Fibroblast of skin of left quadriceps (primary cell): ENCODE measurements at places on chromosomes 4 and X.

DNA sequence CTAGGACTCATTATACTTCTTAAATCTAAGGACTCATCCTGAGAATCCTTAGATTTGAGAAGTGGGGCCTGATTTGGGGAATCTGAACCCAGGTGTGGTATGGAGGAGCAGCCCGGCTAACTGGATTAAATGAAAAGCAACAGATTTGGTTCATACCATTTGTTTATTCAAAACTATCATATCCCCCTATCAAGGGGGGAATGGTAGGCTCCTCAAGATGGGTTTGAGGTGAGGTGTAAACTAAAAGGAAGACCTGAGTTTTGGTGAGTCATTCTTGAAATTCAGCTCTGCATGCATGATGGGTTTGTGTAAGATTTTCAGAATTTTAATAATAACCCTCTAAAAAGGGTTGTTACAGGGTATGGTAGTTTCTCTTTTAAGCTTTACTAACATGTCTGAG is 53.4 kb downstream of the CASP6 start:
- DNase-seq: no peak

GRCh38 chrX:53379747-53380146 is 42.7 kb downstream of the SMC1A start:
- DNase-seq: no peak

- DNase-seq: no peak
These were observed 68.8 kb downstream of the NPY1R start for GRCh38 chr4:163263606-163264005.

GRCh38 chr4:64497491-64497890 is 88.2 kb upstream of the TECRL start:
- DNase-seq: no peak

DNA sequence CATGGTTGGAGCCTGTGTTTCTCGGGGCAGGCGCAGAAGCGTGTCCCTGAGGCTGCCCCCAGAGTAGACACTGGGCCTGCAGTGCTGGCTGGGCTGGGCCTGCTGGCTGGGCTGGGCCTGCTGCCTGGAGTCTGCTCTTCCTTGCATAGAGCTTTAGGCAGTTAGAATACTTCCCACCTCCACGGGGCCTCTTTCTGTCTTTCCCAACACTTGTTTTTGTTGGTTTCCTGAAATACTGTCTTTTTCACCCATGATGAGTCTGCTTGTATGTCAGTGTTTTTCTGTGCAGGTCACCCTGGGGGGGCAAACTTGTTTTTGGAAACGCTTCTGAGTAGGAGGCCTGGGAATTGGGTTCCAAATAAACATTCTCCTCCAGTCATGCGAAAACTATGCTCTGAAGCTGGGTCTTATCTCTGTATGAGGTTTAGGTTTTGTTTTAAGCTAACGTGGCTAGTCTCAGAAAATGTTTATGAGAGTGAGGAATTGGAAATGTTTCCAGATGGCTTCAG is 32.2 kb downstream of the TRMT44 start:
- peak; percentile 87 for DNase-seq

DNA sequence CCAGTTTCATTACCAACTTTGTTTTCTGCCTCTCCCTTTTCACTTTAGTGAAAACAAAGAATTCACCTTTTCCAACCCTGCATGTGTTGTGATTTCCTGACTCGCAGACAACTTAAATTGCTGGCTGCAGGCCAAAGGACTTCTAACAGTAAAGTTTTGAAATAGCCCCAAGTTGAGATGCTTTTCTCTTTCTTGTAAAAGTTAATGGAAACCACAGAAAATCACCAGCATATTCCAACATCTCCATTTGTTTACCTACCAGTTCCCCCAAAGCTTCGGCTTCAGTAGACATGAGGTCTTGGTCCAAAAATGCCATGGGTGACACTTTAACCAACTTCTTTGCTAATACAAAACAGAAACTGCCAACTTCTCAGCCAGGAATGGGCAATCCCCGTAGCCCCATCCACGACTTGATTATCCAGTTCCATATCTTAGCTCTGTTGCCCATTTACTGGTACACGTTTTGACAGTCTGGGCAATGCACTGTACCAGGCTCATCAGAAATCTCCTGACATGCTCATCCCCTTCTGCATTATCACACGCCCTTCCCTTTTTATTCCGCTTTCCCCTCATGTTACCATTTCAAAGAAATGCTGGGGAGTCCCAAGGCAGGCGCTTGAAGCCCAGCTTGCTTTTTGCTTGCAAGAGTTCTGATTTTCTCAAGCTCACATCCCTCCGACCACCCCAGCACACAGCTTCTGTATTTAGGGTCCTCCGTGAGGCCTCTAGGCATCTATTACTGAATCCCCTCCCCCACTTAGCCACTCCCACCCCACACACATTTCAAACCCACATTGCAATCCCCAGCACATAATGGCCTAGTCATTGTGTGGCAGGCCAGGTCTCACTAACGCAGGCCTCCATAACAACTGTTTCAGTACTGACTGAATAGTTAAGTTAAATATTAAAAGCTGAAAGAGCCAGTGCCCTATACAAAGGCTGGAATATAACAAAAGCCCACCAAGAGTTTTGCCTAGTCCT is 137.9 kb upstream of the S100G start:
- DNase-seq: no peak

GRCh38 chrX:24426921-24427746 is 38.0 kb upstream of the PDK3 start:
- DNase-seq: no peak

DNA sequence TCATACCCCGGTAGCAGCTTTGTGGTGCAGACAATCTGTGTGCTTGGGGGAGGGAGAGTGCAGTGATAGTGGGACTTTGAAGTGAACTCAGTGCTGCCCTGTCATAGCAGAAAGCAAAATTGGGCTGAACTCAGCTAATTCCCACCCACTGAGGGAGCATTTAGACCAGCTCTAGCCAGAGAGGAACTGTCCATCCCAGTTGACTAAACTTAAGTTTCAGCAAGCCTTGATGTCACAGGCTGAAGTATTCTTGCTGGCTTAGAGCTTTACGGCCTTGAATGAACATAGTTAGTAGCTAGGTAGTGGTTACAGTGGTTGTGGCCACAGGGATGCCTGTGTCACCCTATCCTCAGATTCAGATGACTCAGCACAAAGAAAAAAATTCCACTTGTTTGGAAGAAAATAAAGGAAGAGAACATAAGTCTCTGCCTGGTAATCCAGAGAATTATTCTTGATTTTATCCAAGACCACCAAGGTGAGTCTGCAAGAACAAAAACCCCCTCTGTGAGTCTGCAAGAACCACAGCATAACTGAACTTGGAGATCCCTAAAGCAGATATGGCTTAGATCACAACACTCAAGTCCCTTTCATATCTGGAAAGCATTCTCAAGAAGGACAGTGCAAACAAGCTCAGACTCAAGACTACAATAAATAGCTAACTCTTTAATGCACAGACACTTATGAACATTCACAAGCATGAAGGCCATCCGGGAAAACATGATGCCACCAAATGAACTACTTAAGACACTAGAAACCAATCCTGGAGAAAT is 39.4 kb downstream of the ADH7 start:
- DNase-seq: no peak

DNA sequence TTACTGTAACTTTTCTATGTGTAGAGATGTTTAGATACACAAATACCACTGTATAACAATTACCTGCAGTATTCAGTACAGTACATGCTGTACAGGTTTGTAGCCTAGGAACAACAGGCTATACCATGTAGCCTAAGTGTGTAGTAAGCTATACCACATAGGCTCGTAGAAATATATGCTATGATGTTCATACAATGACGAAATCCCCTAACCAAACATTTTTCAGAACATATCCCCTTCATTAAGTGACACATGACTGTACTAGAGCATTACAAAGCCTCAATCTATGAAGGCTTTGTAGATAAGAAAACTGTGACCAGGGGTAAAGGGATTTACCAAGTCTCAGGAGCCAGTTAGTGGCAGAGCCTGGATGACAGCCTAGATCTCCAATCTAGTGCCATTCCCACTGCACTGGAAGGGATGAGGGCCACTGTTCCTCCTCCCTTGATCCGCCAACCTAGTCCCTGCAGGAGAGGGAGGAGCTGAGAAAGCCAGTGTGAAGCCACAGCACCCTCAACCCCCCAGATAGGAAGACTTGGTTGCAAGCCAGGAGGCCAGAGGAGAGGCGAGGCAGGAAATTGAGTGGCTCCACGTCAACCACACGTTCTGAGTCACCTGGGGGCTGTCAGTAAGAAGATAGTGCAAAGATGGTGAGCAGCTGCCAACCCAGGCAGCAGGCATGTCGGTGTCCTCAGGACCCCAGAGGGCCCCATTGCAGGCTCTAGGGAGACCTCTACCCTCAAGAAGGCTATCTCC is 227.7 kb downstream of the BCOR start:
- no peak for DNase-seq

DNA sequence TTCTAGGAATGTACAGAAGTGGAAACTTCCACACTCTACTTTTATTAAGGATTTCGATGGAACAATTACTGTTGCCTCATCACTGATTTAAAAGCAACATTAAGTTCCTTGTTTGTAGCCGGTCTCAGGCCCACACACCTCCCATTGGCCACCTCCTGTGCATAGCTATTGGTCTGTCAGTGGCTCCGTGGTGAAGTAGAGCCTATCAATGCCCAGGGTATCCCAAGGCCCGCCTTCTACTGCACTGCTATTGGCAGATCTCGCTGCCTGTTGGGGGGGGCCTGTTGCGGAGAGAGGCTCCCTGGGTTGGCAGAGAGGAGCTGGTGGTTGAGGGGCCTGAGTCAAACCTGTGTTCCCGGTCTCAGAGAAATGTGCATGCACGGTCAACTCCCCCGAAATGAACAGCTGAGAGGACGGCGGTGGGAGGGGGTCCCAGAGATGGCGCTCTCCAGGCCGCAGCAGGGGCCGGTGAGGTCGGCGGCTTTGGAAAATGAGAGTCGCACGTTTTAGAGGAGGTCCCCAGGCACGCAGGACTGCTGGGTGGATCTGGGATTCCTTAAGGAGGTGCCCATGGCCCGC is 4.9 kb upstream of the ARAF start:
- DNase-seq: peak; percentile 83

DNA sequence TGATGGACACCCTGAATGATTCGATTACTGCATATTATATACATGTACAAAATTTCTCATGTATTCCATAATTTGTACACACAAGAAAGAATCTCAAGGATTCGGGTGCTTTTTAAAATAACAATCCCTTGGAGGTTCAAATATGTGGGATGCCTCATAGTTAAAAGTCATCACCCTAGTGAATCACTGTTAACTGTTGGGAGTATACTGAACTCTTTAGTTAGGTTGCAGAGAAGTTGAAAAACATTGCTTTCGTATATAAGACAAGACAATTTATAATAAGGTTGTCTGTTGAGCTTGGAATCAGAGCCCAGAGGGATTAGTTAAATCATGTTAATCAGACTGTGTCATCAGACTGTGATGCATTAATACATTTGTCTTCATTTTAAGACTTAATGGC is 15.6 kb downstream of the DCK start:
- DNase-seq: peak; percentile 48

- DNase-seq: peak; percentile 59
These were observed 125.1 kb downstream of the RAPGEF2 start for GRCh38 chr4:159227984-159228383.

DNA sequence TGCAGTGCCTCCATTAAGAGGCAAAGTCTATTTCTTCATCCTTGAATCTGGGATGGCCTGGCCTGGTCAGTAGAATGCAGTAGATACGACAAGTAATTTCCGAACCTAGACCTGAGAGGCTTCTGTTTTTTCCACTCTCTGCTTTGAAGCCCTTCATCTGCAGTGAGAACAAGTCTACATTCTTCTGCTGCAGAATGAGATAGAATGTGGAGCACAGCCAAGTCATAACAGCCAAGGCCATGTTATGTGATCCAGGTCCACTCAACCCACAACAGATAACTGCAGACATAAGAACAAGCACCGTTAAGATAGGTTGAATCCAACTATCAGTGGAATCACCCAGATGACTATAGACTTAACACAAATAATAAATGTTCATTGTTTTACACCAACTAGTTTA is 1297.7 kb downstream of the C4orf33 start:
- DNase-seq: no peak

GRCh38 chrX:20263474-20263873 is 3.2 kb downstream of the RPS6KA3 start:
- DNase-seq: no peak

- DNase-seq: no peak
These were observed 61.8 kb downstream of the SMARCA5 start for GRCh38 chr4:143575331-143575730.

GRCh38 chr4:18292411-18292810 is 270.9 kb upstream of the LCORL start:
- DNase-seq: no peak

GRCh38 chrX:124720532-124720931 is 374.2 kb downstream of the SH2D1A start:
- no peak for DNase-seq

GRCh38 chrX:45036161-45036560 is 163.2 kb downstream of the KDM6A start:
- no peak for DNase-seq

DNA sequence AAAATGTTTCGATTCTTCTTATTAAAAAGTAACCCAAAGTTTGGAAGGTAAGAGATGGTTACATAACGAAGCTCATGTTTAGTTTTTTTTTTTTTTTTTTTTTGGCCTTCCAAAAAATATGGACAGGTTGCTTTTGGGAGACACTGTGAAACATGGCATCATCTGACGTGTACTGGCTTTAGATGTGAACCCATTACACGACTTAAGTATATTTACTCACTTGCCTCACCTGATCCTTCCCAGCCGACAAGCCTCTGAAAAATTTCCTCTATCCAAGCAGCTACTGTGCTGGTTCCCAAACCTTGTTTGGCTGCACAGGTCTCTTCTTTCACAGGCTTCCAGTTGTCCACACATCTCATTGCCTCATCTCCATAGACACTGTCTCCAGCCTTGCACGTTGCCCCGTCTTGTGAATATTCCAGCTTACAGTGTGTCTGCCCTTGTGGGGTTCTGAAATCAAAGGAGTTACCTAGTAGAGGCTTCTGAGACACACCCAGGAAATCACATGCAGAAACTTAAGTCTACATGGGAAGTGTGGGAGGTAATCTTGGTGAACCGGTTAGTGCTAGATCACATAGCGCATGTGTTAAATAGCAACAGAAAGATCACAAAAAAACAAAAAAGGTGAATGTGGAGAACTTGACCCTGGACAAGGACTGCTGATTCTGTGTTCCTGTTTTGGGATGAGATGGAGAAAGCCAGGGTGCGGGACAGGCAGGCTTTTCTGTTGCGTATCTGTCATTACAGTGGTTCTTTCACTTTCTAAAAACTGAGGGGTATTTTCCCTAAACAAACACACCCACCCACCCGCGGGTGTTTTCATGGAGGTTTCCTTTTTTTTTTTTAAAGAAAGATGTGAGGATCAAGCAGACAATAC is 328.6 kb downstream of the ARHGAP10 start:
- DNase-seq: no peak

GRCh38 chr4:39169426-39169825 is 12.9 kb upstream of the WDR19 start:
- DNase-seq: no peak

GRCh38 chrX:119871245-119871598 is 311 bp downstream of the RNF113A start:
- DNase-seq: no peak

- no peak for DNase-seq
These were observed 53.3 kb downstream of the NBDY start for GRCh38 chrX:56782352-56782751.

DNA sequence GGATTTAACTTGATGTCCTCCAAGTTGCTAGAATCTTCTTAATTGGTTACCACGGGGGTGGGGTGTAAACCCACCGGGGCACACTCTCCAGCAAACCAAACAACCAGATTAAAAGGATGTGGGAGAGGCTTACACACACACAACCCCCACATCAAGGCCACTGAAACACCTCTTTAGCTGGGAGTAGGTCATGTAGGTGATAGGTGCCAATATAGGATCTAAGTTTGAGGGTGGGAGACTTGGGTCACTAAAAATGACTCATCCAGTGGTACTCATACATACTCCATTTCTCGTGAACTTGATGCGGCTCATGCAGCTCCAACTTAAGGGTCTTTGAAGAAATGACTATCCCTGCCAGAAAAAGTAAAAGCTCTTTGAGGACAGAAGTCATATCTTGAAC is 20.5 kb upstream of the CD40LG start:
- DNase-seq: no peak
